Prostate gland (tissue), 2 donors: ENCODE measurements at places on chromosomes 6 and 20. TPM values are rescaled to one million over a fixed set of nuclear protein-coding genes. Genes with fewer than 3 reads are reported as not detected.

The STMND1 gene
- total RNA-seq = 15.6 TPM

The LYRM2 gene
- total RNA-seq = 25.7 TPM

The CEP43 gene
- total RNA-seq = 13.3 TPM

The ELOVL2 gene
- 15.5 TPM for total RNA-seq

The HLA-DMB gene
- total RNA-seq = 7.3 TPM

The DNAH8 gene
- total RNA-seq = 0.36 TPM

The BMP7 gene
- 16.8 TPM for total RNA-seq

The LGSN gene
- total RNA-seq = not detected

The PRR18 gene
- 0.27 TPM for total RNA-seq

The SPTLC3 gene
- 5.2 TPM for total RNA-seq

DNA sequence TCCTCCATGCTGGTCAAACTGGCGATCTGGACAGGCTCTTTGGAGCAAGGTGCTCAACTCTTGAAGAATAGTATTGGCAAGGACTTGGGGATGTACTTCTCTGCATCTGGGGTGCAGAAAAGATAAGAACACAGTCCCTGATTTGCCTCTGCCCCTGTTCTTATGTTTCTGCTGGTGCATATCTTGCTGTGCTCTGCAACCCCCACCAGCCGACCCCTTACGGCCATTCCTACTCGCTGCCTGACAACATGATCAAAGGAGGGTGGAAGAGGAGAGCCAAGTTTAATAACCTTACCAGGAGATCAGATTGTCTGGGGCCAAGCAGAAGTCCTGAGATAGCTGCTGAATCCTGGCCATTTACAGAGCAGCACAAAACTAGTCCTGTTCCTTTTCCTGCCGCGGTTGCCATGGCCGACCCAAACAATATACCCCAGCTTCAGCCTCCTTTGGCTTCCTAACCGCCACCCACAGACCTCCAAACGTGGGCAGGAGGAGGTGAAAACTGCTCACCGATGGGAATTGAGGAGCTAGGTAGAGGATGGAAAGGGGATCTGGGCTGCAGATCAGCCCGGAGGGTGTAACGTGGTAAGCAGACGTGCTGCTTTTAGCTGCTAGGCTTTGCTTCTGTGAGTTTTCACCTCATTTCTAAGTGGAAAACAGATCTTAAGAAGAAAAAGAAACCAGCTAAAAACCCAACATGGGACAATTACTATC lies 60.9 kb downstream of the ATXN1 start:
- no peak for DNase-seq

DNA sequence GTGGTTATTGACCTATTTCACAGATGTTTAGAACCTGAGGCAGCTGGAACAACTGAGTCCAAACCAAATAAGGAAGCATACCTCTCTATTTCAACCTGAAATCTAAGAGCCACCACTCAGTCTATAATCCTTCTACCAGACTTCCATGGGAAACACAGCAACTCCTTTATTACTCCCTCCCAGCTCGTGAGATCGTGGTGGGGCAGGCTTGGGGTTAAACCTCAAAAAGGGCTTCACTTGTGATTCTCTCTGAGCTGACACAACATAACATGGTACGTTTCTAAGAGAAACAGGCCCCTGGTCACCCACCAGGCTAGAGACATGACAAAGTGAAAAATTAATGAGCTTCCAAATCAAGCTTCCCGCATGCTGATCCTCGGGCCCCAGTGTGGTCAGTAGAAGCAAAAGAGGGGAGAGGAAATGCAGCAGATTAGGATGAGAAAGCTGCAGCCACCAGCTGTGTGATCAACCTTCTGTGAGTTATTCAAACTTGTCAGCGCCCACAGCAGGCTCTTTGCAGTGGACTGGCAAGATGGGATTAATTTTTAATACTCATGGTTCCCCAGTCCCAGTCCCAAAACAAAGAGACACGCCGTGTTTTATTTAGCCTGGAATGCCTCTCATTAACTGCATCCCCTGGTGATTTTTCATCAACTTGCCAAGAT lies 9.3 kb downstream of the PKHD1 start:
- no peak for DNase-seq

GRCh38 chr6:117840541-117840983 lies 66.5 kb upstream of the SLC35F1 start:
- peak; percentile 39 for DNase-seq

GRCh38 chr20:47269309-47270165 lies 87.0 kb downstream of the ZMYND8 start:
- DNase-seq = no peak

DNA sequence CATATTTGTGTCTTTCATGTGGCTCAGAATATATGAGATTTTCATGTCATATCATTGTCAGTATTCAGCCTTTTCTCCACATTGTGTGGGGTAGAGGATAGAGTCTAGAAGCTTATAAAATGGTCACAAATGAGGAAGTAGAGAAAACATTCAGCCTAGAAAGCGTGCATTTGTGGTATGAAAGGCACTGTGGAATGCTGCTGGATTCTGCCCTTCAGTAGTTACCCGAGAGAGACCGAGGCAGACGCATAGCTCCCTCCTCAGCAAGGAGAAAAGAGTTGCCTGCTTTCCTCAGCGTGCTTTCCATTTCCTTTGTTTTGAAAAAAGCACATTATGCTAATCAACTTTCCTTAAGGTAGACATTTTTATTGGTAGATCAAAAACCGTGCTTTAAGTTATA lies 28.7 kb downstream of the MYB start:
- DNase-seq = no peak

- DNase-seq = no peak
These were observed 108.7 kb downstream of the FYN start for GRCh38 chr6:111764238-111765175.

DNA sequence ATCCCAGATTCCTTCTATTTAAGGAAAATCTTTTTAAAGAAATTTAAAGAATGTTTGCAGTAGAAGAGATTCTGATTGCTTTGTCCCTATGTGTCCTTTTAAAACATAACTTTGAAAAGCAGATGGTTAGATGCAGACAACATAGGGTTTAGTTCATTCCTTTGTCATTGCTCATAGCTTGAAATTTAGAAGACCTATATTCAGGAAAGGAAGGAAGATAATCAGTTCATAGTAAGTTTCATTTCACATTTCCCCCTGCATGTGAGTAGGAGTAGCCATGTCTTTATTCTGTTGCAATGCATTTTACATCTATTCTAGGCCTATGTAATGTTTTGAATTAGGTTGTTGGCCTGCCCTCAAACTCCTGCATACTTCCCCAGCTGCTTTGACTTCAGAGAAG lies 197.9 kb upstream of the GRIK2 start:
- DNase-seq = no peak

GRCh38 chr6:79070206-79070825 lies 7.7 kb downstream of the PHIP start:
- no peak for DNase-seq

- DNase-seq = no peak
These were observed 79.7 kb downstream of the RNF217 start for GRCh38 chr6:125041740-125042459.

GRCh38 chr6:78483553-78484197 lies 383.7 kb upstream of the IRAK1BP1 start:
- no peak for DNase-seq

GRCh38 chr6:140434761-140435160 lies 1060.3 kb upstream of the CITED2 start:
- DNase-seq = no peak

DNA sequence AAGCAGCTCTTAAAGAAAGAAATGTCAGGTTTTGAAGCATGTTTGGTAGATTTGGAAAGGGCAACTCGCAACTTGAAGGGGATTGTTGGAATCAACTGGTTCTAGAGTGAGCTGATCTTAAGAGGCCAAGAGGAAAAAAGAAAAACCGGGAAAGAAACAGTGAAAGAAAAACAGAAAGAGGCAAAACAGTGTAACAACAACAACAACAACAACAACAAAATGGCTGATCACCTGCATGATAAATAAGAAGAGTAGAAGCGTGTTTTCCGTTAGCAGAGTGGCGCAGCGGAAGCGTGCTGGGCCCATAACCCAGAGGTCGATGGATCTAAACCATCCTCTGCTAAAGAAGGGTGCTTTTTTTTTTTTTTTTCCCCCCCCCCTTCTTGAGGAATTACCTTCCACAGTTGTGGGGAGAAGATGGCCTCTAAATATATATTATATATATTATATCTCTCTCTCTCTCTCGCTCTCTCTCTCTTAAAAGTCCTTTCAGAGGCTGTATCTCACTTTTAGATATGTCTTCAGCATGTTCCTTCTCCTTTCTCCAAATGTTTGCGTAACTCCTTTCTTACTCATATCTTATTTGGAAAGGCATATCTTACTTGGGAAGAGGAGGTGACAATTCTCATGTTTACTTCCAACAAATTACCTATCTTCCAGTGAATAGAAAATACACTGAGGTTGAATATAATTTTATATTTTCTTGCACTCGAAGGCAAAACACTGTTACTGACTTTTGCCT lies 134.4 kb downstream of the OR2B2 start:
- DNase-seq = no peak

GRCh38 chr20:4689220-4689619 lies 32.5 kb upstream of the PRND start:
- DNase-seq = no peak

- DNase-seq = no peak
These were observed 118.4 kb upstream of the BTBD3 start for GRCh38 chr20:11799281-11799684.

DNA sequence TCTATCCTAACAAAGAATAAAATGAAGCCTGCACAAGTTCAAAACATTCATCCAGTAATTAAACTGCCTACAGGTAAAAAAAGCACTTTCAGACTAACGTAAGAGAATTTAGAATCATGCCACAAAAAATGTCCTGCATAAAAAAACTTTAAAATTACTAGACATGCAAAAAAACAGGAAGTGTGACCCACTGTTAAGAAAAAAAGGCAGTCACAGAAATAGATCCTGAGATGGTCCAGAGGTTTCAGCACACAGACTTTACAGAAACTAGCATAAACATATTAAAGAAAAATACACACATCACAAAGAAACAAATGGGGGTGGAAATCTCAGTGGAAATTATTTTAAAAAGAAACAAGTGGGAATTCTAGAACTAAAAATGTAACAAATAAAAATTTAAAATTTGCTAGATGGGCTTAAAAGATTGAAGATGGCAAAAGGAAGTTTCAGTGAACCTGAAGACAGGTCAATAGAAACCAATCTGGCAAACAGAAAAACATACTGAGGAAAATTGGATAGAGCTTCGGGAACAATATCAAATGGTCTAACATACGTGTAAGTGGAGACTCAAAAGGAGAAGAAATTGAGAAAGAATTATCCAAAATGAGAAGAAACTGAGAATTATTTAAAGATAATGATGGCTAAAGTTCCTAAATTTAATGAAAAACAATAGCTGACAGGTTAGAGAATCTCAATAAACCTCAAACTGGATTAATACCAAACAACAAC lies 3.4 kb upstream of the ZNF133 start:
- DNase-seq = no peak
